K562 (cell line): ENCODE measurements at places on chromosomes 5 and 9.

DNA sequence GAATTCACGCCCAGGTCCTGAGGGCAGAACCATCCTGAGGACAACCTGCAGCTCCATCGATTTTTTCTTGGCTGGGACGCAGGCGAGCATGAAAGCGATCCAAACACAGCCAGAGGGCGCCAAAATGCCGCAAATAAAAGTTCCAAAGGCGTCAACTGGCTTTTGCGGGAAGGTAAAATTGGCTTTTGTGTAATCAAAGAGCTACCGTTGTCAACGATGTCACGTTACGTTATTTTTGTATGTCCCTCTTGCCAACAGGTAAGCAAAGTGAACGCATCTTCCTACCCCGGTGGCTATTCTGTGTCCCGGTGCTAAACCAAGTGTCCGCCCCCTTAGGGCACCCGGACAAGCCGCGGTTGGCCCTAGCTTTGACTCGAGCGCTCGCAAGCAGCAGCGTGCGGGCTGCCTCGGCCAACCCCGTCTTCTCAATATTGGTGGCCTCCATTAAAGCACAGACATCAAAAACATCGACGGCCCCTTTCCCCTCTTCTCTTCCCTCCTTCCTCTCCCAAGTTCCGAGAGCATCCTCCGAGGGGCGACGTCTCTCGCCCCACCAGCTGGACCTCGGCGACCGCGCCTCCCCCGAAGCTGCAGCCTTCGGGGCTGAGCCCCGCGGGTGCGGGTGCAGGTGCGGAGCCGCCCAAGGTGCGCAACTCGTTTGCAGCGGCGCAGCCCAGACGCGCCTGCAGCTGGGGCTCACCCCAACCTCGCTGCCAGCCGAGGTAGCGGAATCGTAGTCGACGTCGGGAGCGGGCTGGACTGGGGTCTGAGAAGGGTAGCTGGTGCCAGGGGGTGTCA, 1.1 kb upstream of the BASP1 start:
- peak; percentile 62 for DNase-seq

DNA sequence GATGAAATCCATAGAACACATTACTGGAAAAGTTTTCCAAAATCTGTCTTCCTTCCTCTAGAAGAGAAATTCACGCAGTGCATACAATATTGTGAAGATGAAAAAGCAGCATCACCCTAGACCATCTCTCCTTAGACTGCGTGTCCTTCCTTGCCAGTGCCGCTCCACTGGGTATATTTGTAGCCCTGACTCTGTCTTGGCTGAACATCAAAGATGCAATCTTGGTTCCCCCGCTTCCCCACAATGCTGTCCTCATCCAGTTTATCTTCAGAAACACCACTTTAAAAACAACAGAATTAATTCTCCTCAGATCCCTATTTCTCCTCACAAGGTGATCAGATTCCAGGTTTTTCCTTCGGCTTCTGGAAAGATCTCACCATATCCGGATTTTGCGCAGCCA, 53.9 kb downstream of the ROR2 start:
- no peak for DNase-seq

- DNase-seq = no peak
Observed at GRCh38 chr5:127856292-127856691, 153.1 kb downstream of the CCDC192 start.

DNA sequence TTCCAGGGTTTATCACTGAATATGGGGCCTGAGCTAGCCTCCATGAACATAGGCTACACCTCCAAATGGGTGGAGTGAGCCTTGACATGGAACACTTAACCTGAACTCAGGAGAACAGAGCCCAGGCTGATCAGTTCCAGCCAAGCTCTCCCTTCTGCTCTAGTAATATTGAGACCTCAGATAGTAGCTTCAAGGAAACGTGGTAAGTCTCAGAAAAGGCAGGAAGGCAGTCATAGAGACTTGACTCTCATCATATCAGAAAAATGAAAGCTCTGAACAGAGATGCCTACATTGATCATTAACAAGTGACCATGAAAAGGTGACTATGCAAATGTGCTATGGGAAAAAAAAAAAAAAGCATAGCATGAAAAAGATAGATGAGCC, 40.5 kb upstream of the MYO10 start:
- DNase-seq = no peak

DNA sequence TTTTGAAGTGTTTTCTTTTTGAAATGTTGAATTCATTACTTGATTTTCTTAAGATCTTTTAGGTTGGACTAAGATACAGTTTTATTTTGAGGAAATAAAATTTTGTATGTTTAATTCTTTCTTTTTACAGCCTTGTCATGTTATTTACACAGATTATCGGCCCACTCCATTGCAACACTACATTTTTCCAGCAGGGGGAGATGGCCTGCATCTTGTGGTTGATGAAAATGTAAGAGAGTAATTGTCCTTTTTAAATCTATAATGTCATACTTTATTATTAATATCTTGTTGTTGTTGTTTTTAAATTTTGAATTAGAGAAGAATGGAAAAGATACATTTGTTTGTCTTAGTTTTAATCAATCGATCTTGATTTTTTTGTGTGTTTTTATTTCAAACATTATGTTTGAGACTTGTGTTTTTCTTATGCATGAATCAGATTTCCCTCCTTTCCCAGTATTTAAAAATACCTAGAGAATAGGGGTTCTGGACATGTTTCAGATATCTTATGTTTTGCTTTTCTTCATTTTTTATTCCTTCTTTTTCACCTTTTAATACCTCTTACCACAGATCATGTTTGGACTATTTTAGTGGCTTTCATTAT, 36.7 kb downstream of the MTREX start:
- peak; percentile 30 for DNase-seq

DNA sequence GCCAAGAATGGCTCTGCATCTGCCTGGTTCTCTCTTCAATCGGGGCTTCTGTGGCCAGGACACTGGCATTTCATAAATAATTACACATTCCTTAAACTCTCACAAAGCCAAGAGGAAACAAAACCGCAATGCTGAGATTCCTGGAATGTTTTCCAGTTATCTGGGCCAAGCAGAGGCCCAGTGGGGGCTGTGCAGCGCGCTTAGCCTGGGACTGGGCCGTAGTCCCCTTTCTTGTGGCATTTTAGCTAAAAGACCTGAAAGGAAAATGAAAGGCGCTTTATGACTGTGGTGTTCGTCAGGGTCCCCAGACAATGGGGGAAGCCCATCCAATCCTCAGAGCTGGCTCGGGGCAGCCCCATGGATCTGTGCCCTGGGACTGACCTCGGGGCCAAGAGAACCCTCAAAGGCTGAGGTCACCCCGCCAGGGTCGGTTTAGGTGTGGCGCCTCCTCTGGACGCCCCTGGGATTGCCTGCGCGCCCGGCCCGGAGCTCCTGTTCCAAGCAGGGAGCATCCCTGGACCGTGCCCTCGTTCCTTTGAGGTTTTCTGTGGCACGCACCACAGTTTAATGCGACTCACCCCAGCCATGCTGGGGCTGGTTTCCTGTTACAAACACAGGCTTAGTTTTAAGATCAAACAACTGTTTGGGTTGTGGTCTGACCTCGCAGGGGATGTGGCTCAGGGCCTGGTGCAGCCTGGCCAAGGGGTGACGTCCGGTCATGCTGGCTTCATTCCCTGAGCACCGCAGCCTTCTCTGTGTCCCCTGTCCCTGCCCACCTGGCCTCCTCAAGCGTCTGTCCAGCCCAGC, 51.5 kb upstream of the NKD2 start:
- peak; percentile 48 for DNase-seq

DNA sequence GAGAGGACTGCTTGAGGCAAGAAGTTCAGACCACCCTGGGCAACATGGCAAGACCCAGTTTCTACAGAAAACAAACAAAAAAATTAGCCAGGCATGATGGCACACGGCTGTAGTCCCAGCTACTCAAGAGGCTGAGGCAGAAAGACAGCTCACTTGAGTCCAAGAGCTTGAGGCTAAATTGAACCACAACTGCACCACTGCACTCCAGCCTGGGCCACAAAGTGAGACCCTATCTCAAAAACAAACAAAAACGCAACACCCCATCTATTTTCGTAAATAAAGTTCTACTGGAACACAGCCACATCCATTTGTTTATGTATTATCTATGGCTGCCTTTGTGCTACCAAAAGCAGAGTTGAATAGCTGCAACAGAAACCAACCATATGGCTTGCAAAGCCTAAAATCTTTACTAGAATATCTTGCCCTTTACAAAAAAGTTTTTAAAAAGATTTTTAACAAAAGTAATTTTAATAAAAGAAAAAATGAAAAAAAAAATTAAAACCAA, 67.5 kb downstream of the SETX start:
- DNase-seq = no peak

- no peak for DNase-seq
Observed at GRCh38 chr9:107847978-107848964, 358.7 kb upstream of the KLF4 start.
